ENCODE measurements at places on chromosomes 2 and 18.
A peak's percentile ranks its signal among the peaks of the same experiment; 100 is the strongest.

GRCh38 chr2:121241466-121241865 lies 43.5 kb downstream of the TFCP2L1 start:
- no peak for DNase-seq

GRCh38 chr2:219253753-219254589 lies at the start of gene TUBA4A:
Gene TUBA4A, minus strand, starts transcription at chr2:219253918. Its CDS starts 60 bp downstream, at chr2:219253858.
- peak; percentile 86 for DNase-seq

- DNase-seq = no peak
Measured at GRCh38 chr2:234879671-234880455, 72.0 kb upstream of the SH3BP4 start.

DNA sequence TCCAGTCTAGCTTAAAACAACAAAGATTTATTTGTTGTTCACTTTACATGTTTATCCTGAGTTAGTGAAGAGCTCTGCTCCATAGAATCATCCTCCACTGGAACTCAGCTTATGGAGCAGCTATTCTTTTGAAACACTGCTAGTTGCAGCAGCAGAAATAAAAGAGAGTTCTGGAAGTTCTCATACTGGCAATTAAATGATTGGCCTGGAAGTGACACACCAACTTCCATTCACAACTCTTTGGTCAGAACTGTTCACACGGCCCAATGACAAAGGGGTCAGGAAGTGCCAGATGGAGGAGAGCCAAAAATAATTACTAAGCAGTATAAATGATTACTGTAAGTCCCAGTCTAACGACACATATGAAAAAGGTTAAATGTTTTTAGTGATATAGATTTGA lies 39.1 kb downstream of the FBXO11 start:
- no peak for DNase-seq

DNA sequence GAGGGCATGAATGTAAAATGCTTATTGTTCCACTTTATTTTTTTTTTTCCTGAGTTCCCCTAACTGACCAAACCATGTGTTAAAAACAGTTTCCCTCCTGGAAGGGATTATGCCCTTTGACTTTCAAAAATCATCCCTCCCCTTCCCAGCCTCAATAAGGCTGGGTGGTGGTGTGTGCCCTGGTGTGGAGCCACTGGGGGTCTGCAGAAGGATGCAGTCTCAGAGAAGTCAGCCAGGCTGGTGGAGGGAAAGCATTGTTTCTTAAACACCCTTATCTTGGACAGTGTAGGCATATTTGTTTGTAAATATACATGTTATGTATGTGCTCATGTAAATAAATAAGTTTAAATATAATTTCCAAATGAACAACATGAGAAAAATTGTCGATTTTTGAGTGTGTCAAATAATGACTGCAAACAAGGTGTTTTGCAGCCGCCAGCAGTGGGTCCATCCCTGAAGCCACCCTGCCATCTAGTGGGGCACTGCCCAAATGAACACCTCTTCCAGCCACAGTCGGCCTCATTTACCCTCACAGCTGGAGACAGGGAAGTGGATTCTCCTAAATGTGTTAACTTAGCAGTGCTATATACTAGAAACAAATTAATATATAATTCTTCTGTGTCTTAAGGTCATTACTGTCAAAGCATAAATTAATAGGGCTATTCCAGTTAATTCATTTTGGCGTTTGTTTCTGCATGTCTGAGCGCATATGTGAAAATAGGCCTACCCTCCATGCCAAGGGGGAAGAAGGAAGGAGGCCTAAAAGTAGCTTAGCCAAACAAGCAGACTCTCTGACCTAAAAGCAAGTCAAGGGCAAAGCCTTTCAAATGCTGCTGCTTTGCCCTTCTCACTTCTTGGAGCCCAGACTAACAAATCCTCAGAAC lies 209.6 kb upstream of the PIK3C3 start:
- DNase-seq = peak; percentile 2

GRCh38 chr2:9247786-9248185 lies 41.2 kb downstream of the ASAP2 start:
- DNase-seq = no peak

DNA sequence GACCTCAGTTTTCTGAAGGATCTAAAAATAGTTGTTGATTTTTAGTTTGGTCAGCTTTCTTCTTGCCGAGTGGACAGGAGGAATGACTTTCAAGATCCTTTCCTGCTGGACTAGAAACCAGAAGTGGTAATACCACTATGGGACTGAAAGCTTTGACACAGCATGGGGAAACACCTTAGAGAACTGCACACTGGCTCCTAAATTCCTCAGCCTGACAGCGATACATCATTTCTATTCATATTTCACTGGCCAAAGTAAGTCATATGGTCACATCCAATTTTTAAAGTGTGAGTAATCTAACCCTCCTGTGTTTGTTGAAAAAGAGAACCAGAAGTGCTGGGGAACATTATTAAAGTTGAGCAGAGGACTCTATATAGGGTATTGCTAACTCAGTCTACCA lies 244.7 kb upstream of the MMADHC start:
- DNase-seq = no peak

- no peak for DNase-seq
Measured at GRCh38 chr2:11101430-11101829, 53.8 kb upstream of the SLC66A3 start.

DNA sequence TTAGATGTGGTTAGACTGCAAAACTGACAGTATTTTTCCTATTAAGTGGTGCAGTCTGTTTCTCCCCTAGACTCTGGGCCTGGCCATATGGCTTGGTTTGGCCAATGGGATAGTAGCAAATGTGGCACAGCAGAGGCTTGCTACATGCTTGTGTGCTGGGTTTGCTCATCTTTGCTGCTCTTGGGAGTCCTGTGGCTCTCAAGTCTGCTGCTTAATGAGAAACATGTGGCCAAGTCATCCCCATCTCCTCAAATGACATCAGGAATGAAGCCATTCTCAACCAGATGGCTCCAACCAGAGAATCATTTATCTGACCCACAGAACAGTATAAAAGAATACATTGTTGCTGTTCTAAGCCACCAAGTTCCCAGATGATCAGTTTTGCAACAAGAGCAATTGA lies 57.1 kb upstream of the PAX3 start:
- no peak for DNase-seq

DNA sequence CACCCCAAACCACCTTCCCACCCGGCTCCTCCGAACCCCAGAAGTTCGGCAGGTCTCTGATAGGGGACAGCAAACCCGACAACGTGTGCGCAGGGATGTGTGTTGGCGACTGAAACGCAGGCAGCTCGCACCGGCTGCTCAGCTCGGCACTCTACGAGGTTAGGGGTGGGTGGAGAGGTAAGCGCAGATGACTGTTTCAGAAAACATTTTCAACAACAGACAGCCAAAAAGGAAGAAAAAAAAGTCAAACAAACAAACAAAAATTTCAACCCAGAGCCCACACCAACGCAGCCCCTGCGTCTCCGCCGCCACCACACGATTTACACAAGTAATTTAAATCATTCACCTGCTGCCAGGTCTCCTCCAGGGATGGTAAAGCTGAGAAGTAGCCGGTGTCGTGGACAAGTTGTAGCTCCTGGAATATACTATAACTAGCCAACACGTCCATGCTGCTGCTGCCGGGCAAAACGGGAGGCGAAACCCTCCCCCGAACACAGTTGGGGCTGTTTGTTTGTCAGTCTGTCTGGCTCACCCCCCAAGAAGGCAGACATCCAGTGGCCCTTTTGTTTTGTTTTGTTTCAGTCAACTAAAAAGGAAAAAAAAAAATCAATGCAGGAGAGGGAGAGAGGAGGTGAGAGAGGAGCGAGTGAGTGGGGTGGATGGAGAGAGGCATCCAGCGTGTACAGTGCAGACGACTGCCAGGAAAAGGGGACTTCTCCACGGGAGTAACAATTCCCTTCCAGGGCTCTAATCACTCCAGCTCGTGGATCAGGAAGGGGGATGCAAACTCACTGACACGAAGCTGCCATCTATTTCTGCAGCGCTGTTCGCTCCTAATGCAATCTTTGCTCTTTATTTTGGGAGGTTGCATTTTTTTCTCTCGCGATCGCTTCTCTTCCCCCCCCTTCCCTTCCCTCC lies at the start of gene KLF7:
TSS of gene KLF7 (minus strand) at position 828 of the 918 bp plus-strand sequence. CDS start at position 448, 380 bp downstream.
- DNase-seq = peak; percentile 54

DNA sequence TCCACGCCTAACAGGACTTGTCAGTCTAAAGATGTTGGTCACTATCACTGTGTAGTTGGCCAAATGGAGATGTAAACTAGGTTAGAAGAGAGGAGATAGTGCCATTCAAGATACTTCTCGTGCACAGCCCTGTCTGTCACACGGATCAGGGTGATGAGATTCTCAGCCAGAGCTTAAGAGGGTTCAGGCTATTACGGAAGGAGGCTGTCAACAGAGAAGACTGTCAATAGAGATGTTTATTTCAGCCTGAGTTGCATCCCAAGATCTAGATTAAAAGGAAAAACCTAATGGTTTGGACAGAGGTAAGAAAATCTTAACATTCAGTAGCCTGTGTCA lies 83.4 kb downstream of the AAK1 start:
- no peak for DNase-seq

- DNase-seq = no peak
Measured at GRCh38 chr2:3283206-3283605, 94.4 kb downstream of the EIPR1 start.

DNA sequence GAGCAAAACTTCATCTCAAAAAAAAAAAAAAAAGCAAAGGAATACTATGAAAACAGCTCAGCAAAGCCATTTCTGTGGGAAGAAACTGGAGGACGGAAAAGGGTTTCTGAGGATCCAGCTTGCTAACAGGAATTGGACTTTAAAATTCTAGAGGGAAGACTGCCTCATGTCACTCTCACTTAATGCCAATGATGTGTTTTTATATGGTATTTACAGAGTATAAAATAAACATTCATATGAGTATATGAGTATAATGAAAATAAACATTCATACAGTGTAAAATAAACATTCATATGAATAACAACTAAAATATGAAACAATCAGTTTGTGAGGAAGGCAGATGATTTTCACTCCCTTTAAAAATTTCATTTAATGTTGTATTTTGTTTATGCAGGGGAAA lies 43.9 kb downstream of the CHMP3 start:
- DNase-seq = no peak

DNA sequence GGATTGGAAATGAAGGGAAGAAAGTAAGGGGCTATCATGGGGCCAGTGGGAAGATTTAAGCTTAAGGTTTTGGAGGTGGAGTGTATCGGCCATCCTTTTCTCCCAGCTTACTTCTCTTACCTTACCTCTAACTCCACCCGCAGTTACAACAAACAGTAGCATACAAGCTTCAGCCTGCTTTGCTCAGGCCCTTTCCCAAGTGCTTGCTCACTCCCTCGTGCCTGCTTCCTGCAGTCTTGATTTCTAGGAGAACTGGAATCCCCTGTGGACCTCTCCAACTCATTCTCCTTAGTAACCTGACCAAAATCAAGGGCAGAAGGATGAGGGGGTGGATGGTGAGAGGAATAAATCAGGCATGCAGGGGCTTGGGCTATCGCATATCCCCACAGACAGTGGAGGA lies 5.8 kb upstream of the LYG2 start:
- DNase-seq = no peak

DNA sequence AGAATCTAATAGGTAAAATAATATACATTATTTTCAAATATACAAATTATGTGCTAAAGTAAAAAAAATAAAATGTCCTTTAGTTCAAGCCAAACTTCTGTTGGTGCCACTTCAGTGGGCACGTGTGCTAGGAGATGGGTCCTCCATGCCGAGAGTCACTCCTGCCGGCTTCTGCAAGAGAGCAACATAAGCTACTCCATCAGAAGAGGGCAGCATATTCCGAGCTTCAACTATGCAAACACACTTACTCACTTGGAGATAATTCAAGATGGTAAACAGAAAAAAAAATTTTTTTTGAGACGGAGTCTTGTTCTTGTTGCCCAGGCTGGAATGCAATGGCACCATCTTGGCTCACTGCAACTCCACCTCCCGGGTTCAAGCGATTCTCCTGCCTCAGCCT lies 24.4 kb downstream of the CNOT11 start:
- DNase-seq = no peak

Data from stimulated activated CD4-positive, alpha-beta T cell treated with anti-CD3 and anti-CD28 coated beads, Interleukin-15, amount 100 ng/mL, for 48 hours (primary cell).